ENCODE measurements at places on chromosomes 13 and 19.

DNA sequence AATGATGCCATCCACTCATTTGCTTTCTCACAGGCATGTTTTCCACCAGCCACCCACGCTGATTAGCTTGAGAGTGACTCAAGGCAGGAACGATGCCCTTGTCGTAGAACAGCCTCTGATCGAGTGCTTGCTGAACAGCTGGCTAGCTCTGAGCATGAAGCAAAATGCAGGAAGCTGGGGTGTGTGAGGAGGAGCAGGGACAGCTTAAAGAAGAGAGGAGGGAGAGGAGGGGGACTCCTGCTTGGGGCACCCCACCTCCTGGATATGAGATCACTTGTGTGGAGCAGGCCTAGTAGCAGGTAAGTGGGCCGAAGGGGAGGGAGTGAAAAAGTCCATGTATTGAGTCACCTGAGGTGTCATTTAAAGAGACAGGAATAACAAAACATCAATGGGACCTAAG lies 48.8 kb downstream of the IRS2 start:
- no peak for DNase-seq

GRCh38 chr13:95343944-95344343 lies 42.7 kb upstream of the ABCC4 start:
- DNase-seq = no peak

- DNase-seq = no peak
These were observed 36.2 kb downstream of the SMAD9 start for GRCh38 chr13:36883824-36884223.

GRCh38 chr19:33442706-33443105 lies 69.2 kb downstream of the CEBPG start:
- DNase-seq = no peak

- DNase-seq = no peak
These were observed 1.6 kb upstream of the EPN1 start for GRCh38 chr19:55673465-55673864.

- no peak for DNase-seq
These were observed 716.2 kb upstream of the ARGLU1 start for GRCh38 chr13:107284173-107284572.

DNA sequence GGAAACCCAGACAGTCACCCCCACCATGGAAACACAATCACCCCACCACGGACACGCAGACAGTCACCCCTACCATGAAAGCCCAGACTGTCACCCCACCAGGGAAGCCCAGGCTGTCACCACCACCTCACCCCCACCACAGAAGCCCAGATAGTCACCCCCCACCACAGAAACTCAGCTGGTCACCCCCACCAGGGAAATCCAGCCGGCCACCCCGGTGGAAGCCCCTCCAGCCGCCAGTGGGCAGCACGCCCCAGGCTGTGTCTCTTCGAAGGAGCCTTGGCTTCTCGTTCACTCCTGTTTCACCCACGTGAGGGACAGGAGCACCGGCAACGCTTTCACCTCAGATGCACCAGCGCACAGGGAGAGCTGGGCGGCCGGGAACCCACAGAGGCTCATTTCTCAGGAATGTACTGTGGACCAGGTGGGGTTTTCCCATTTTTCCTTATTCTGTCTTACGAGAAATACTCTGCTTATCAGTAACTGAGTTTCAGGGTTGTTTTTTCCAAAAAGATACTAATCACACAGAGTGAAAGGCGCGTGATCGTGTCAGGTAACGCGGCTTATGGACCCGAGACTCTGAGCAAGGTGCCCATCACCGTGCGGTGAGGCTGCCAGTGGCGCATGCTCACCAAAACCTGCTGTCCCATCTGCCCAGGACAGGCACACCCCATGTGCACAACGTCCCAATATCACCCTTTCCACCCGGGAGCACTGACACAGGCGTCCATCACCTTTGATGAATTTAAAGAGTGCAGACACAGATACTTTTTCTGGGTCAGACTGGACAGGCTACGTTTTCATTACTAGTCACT lies 28.0 kb downstream of the CARS2 start:
- DNase-seq = no peak

- DNase-seq = no peak
These were observed 36.8 kb downstream of the CAB39L start for GRCh38 chr13:49407068-49407467.

- DNase-seq = no peak
These were observed 19.9 kb downstream of the OR7A5 start for GRCh38 chr19:14814982-14815652.

DNA sequence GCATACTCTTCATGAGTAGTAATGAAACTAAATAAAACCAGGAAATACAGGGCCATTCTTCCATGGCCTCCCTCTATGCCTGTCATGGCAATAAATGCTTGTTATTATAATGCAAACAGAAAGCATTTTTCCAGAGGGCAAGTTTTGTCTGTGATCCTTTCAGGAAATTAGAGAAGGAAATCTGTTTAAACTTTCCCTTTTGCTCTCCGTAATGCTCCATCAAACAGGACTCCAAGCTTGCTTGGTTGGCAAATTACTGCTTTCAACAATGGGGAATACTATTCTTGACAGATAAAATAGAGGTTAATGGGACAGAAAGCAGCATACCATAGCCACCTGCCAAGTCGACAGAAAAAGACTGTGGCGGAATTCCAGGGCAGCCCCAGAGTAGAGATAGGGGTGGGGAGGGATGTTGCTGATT lies 252.5 kb downstream of the LHFPL6 start:
- DNase-seq = no peak

GRCh38 chr13:33227927-33228647 lies 57.5 kb downstream of the STARD13 start:
- DNase-seq = no peak

GRCh38 chr13:48255090-48255489 lies 22.1 kb downstream of the ITM2B start:
- no peak for DNase-seq

DNA sequence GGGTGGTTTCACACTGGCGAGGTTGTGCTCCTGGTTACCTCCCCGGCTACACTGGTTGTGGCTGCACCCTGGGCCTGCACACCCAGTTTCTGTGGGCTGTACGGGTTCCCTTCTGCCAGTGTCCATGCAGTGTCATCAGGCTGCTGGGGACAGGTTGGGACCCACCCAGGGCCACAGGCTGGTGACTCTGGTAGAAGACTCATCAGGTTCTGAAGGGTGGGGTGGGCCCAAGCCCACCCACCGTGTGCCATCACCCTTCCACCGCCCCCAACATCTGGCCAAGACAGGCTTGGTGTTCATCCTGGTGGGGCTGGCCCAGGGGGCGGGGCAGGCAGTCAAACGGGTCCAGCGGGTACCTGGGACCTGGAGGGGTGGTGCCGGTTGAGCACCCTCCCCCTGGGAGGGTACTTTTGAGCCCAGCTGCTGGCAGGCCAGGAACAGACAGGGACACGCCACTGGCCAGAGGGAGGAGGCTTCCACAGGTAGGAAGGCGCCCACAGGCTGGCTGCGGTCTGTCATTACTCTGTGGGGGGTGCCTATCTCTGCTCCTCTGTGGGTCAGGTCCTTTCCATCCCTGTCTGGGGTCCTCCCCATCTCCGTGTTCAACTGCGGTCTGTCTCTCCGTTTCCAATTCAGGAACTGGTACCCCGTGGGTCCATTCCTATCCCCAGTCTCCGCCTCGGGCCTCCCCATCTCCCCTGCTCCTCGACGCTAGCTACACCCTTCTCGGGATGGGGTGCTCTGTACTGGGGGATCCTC lies at the start of gene RNF225:
Gene RNF225 (plus strand): TSS at position 437 of the 759 bp plus-strand sequence. CDS start 434 bp downstream, outside the sequence.
- DNase-seq = no peak

DNA sequence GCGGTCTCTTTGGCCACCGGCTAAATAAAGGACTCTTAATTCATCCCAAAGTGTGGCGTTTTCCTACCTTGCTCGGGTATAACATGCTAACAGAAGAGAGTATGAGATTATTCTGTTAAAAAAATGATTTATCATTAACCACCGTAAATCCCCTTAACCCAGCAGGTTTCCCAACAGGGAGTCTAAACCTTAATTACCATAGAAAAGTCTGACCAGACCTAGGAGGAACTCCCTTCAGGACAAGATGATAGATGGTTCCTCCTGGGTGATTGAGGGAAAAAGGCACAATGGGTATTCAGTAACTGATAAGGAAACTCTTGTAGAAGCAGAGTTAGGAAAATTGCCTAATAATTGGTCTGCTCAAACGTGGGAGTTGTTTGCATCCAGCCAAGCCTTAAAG lies 193.7 kb downstream of the ZNF737 start:
- DNase-seq = no peak

Data from NCI-H1048 (cell line).